Tibial nerve (tissue), 4 donors: ENCODE measurements at places on chromosomes 7 and 10. TPM values are rescaled to one million over a fixed set of nuclear protein-coding genes. Genes with fewer than 3 reads are reported as not detected.

Gene OR2A2
- not detected for total RNA-seq

- DNase-seq = no peak
Observed at GRCh38 chr7:39838326-39838725, 111.7 kb upstream of the CDK13 start.

GRCh38 chr7:151960449-151960848, 4.2 kb downstream of the GALNTL5 start:
- DNase-seq = no peak

Gene NPC1L1
- total RNA-seq = not detected

Gene NUTM2E
- total RNA-seq = 0.30 TPM

DNA sequence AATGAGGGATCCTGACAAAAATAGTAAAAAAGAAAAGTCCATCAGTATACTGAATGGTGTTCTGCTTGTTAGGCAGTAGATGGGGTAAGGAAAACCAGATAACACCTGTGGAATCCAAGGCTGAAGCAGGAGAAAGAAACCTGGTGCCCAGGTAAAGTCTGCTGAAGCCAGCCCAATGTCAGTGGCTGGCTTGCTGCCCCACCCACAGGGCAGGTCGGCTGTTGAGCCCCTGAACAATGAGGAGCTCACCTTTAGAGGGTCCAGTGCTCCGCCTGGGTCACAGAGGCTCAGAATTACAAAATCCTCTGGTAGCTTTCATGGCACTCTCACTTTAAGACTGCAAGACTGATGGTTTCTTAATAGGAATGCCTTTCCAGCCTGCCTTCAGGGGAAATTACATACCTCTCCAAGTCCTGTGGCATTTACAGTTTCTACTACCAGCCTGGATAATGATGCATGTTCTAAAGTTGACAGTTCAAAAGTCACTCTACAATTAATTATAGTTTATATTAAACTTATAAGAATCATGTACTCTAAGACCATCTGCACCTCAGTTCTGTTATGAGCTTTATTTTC, 23.8 kb downstream of the DHX32 start:
- DNase-seq = no peak

Gene EXOC6
- total RNA-seq = 11.5 TPM

GRCh38 chr7:47536661-47537611, 45.0 kb downstream of the TNS3 start:
- DNase-seq = peak; percentile 40
